Activated gamma-delta T cell treated with Interleukin-2 at 50 U/mL for 16 hours (primary cell): ENCODE measurements at places on chromosomes 2 and 18.

- DNase-seq = no peak
Observed at GRCh38 chr2:18001671-18002070, 123.2 kb downstream of the KCNS3 start.

DNA sequence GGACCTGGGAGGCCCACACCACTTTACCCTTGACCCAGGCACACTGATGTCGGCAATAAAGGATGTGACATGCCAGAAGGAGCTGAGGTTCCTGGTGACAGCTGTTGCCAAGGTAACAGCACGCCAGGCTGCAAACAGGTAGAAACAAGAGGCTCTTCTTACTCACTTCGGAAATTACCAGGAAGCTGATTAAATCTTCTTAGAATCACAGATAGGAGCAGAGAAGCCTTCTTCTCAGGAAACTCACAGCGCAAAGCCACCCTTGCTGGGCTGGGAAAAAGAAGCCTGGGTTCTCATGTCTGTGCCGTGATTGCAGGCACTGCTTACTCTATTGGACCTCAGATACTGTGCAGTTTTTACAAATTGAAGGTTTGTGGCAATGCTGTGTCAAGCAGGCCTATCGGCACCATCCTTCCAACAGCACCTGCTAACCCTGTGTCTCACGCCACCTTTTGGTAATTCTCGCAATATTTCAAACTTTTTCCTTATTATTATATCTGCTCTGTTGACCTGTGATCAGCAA is 61.0 kb upstream of the TAF1B start:
- peak; percentile 50 for DNase-seq

DNA sequence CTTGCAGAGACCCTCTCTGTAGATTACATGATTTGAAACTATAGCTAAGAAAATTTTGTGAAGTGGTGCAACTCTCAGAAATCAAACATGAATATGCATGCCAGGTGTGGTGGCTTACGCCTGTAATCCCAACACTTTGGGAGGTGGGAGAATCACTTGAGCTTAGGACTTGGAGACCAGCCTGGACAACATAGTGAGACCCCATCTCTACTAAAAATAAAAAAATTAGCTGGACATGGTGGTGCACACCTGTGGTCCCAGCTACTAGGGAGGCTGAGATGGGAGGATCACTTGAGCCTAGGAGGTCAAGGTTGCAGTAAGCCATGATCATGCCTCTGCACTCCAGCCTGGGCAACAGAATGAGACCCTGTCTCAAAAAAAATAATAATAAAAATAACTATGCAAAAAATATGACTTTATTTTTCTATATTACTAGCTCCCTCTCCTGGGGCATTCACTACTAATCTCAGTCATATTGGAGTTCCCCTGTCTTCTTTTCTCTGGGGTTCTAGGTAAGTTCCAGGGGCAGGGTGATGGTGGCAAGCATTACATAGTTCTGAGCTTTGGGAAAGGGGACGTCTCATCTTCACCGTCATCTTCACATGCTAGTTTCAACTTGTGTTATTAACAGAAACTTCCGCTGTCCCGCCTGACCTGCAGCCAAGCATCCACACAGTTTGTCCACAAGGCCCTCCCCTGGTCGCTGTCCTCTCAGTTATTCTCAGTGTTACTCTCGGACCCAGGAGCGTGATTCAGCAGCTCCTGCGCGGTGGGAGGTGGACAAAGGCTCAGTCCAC is 96.8 kb upstream of the MBOAT2 start:
- DNase-seq = no peak

DNA sequence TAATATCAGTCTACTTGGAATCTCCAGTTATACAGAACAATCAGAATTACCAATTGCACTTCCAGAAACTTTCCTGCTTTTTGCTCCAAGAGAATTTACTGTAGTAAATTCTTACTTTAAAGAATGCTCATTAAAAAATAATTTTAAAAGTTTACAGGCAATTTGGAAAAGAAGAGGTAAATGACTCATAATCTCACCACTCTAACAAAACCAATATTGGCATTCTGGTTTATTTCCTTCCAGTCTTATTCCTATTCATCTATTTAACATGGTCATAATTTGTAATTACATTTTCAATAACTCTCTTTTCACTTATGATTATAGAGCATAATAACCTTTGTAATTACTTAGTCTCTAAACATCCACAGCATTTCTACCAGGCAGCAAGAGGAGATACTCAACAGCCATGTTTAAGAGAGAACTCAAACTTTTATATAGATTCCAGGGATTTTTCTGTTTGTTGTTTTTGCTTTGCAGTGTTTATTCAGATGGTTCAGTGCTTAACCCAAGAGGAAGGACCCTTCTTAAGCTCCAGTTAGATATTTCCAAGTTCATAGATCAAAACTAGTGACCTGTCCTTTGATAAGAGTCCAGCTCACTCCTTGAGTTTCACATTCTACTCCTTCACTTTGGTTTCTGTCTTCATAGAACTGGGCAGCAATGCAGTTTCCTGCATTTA is 464.7 kb downstream of the TXNL1 start:
- DNase-seq = no peak

DNA sequence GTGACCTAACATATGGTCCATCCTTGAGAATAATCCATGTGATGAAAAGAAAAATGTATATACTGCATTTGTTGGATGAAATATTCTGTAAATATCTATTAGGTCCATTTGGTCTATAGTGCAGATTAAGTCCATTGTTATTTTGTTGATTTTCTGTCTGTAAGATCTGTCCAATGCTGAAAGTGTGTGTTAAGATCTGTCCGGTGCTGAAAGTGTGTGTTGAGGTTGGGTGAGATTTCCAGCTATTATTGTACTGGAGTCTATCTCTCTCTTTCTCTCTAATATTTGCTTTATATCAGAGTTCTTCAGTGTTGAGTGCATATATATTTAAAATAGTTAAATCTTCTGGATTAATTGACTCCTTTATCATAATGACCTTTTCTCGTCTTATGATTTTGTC is 828.8 kb upstream of the CRIM1 start:
- DNase-seq = no peak

DNA sequence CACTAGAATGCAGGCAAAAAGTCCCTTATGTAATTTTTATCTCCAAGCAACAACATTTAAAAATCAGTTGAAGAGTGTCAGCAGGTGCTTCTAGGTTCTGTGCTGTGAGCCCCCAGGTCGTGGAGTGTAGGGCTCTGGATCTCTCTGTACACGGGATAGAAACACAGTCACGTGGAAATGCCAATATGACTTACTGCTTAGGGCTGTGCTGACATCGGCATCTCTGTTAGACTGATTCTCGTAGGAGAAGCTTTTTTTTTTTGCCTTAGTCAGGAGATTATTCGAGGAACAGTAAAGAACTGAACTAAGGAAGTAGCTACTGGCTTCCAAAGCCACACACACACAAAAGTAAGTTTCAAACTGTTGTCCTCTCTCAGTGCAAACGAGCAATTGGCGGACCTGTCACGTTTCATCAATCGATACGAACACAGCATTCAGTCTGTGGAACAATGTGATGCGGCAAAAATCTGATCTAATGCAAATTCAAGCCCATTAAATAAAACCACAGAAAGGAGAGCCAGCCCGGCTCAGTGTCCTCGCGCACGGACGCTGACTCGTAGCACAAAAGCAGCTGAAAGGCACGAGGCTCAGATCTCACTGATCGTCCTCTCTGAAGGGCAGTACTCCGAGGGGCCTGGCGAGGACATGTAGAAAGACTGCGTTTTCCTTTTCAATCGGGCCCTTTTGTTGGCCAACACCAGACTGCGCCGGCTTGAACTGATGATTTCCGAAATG is 41.5 kb downstream of the PRELID3A start:
- no peak for DNase-seq

- DNase-seq = no peak
Observed at GRCh38 chr2:74095632-74096031, 52.1 kb downstream of the BOLA3 start.

GRCh38 chr18:70116949-70117348 is 88.5 kb downstream of the RTTN start:
- no peak for DNase-seq

GRCh38 chr2:56729212-56729611 is 545.4 kb downstream of the CCDC85A start:
- DNase-seq = no peak

DNA sequence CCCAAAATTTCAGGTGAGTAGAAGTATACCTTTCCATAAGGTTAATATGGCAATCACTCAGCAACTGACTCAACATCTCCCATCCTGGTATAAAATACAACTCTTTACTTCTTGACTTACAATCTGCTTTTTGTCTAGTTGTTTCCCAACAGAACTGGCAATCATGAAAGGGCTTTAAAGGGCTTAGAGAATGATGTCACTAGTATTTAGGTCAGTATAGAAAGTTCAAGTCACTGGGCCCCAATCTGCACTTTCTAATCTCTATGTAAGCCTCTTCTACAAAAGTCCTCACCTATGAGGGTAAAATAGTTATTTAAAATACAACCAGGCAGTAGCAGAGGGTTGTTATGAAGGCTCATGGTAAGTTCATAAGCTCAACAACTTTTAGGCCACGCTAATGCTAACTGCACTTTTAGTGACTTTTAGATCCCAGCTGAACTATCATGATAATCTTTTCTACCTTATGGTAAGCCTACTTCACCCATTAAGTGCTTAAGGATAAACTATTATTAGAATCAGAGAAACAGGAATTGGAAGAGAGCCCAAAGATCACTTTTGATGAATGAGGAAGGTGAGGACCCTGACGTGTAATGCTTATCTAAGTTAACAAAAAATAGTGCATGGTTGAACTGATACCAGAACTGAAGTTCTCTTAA is 79.6 kb downstream of the GORASP2 start:
- DNase-seq = no peak

DNA sequence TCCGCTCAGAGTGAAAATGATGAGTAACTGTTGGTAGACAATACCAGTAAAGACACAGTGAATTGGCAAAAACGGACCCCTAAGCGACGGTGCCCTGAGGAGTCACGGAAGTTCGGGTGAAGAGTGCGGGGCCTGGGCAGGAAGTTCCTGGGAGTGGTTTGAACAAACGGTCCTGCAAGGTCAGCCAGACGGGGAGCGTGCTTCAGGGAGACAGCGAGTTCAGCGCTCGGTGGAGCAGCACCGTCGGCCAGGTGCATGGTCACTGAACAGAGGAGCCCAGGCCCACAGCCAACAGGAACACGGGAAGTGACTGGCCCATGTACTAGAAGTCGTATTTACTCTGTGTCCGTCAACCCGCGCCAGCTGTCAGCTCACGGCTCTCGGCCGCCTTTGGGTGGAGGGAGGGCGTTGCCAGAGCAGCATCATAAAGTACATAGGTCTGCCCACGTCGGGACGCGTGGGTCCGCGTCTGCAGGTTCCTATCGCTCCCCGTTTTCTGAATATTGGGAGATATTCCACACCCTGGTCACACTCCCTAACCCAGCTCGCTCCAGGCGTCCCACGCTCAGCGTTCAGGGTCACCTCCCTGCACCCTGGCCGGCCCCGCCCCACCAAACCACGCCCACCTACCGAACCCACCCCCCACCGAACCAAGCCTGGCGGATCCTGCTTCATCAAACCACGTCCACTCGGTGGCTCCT is 75.6 kb upstream of the UXS1 start:
- peak; percentile 27 for DNase-seq

DNA sequence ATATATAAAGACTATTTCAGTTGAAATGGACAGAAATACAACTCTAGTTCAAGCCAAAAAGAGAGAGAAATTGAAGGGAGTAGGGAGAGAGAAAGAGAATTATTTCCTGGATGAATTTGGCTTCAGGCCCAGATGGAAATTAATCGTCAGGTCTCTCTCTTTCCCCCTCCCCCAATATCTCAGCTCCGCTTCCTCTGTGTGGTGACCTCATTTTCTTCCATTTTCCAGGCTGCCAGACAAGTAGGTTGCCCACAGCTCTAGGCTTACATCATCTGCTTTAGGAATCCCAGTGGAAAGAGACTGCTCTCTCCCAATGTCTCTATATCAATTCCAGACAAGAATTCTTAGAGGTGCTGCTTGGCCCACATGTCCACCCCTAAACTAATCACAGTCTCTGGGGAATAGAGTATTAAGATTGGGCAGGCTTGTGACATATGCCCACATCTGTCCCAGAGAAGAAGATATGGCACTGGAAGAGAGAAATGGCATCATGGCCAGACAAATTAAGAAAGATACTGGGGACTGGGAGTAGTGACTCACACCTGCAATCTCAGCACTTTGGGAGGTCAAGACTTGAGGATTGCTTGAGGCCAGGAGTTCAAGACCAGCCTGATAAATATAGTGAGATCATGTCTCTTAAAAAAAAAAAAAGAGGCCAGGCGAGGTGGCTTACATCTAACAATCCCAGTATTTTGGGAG is 37.2 kb upstream of the CFAP36 start:
- no peak for DNase-seq

DNA sequence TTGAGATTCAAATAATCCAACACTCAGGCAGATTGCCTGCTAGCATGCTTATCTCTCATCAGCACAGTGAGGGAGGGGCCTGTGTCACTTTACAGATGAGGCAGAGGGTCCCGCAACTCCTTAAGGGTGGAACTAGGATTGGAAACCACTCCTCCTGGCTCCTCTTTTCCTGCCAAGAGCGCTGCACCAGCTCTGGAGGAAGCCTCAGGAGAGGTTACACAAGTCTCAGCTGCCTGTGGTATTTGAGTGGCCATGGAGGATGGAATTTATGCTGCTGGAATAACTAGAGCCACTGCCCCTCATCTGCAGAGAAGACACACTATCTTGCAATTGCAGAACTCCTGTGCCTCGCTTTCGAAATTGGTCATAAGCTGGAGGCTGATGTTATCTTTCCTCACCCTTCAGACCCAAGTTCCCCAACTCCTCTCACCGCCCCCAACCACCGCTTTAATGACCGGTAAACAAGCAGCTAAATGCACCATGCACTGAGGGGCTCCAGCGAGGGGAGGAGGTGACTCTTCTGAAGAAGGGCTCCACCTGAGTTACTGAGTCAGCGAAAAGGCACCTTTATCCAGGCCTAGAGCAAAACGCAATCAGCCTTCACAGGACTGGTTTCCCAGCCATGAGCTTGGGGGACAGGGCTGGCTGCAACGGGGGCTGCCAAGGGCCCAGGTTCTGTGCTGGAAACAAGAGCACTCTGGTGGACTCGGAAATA is 245.8 kb downstream of the SOX11 start:
- no peak for DNase-seq

- no peak for DNase-seq
Observed at GRCh38 chr2:38432820-38433606, 55.9 kb upstream of the ATL2 start.

DNA sequence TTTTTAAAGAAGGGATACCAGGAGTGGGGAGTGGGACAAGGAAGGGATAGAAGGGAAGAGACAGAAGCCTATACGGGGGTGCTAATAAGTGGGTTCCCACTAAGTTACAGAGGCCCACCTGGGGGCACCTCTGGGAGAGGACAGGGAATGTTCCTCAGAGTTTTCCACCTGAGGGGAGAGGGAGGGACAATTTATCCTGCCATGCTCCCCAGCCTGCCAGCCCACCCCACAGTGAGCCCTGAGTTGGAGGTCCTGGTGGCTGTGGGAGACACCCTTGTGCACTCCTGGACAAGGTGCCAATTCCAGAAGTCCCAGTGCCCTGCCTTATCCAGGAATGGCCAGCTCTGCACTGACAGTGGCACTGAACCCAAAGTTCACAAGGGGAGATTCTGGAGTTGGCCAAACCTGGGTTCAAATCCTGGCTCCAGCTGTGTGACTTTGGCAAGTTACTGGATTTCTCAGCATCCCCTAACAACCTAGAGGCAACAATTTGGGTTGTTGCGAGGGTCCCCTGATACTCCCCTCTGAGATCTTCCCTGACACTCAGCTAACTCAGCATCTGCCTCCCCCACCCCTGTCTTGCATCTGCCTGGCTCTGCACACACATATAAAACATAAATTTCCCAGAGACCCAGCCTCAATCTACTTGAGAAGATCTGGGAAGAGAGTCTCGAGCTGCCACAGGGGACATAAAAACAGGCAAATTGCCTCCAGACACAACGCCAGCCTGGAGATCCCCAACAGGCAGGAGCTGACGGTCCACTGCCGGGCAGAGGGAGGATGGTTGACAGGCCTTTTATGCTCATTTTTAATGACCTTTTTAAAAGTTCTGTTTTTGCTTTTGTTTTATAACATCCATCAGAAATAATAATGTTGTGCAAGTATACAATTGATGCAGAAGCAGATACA is 98.7 kb upstream of the ST3GAL5 start:
- no peak for DNase-seq
